ENCODE measurements at places on chromosomes 4 and X.

DNA sequence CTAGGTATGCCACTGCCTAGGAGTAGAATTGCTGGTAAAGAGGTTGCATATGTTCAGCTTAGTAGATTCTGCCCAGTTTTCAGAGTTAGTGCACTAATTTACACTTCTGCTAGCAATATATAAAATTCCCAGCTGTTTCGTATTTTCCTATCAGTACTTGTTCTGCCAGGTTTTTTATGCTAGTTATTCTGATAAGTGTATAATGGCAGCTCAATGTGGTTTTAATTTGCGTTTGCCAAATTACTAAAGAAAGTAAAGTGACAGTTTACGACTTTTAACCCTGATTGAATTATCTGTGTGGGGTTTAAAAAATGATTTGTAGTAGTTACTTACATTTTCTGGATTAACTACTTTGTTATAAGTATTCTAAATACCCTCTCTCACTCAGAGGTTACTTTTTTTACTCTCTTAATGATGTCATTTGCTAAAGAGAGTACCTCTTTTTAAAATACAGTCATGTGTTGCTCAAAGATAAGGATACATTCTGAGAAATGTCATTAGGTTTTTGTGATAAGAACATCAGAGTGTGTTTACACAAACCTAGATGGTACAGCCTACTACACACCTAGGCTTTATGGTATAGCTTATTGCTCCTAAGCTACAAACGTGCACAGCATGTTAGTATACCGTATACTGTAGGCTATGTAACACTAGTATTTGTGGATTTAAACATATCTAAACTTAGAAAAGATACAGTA lies 363.2 kb downstream of the IL15 start:
- DNase-seq = no peak

DNA sequence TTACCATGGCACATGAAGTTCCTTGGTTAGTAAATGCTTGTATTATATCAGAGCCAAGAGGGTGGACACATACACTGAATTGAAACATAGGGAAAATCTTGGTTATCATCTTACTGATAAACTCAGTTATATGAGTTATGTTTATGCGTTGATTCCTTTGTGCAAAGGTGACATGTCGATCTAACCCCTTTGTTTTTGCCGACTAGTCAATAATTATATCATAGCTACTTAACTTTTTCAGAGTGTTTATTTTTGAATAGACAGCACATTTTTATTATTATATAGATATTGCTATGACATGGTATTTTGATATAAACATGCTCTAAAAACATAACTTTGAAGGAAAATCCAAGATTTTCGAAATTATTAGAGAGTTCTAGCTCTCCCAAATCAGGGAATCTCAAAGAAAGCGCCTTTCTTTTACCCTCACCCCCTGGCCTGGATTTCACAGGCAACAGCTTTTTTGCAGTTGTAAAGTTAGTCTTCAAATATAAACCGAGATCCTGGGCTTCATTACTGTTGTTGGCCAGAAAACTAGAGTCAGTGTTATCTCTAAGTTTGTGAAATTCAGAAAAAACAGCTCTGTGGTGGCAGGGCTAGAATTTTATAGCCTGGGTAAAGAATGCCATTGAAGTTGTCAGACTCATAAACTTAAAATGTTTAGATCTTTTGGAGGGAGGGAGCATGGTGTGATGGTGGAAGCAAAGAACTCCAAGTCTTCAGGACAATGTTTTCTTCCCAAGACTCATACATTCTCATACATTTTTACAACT lies 45.8 kb upstream of the PITX2 start:
- DNase-seq = no peak

DNA sequence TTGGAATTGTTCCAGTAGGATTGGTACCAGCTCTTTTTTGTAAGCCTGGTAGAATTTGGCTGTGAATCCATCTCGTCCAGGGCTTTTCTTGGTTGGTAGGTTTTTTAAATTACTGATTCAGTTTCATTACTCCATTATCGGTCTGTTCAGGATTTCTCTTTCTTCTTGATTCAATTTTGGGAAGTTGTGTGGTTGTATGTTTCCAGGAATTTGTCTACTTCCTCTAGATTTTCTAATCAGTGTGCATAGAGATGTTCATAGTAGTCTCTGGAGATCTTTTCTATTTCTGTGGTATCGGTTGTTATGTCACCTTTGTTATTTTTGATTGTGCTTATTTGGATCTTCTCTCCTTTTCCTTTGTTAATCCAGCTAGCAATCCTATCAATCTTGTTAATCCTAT lies 248.7 kb downstream of the ARHGAP10 start:
- DNase-seq = no peak

GRCh38 chr4:60581919-60582536 lies 618.1 kb upstream of the ADGRL3 start:
- no peak for DNase-seq

GRCh38 chr4:152500800-152501434 lies 35.0 kb downstream of the FBXW7 start:
- peak; percentile 69 for DNase-seq

DNA sequence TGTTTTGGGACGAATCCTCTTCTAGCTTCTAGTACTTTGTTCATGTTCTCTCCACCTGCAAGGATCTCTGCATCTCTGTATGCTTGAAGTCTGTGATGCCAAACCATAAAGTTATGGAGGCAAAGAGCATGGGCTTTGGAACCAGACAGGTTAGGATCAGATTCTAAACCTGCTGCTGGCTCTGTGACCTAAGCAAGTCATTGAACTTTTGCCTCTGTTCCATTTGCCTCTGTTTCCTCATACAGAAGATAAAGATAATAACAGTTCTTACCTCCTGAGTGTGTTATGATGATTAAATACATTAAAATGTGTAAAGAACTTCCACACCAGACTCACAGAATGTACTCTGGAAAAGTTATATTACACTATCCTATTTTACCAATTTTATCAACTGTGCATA lies 41.5 kb upstream of the RELL1 start:
- no peak for DNase-seq

DNA sequence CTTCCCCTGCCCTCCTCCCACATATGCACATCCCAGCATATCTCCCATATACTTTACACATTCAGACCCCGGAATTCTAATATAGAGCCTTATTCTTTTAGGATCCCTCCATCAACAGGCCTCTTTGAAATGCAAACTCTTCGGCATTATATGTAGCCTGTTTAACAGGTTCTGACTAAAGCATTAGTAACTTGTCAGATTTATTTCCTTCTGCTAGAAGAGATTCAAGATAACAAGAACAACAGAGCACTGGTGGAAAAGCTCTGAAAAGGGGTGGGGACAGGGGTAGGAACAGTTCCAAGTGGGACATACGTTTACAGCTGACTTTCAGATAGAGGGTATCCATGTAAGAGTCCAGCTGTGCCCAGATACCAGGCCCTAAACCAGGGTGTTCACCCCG lies 31.7 kb upstream of the PRPS1 start:
- DNase-seq = no peak

- no peak for DNase-seq
These were observed 46.5 kb upstream of the RAB9B start for GRCh38 chrX:103878466-103879122.

DNA sequence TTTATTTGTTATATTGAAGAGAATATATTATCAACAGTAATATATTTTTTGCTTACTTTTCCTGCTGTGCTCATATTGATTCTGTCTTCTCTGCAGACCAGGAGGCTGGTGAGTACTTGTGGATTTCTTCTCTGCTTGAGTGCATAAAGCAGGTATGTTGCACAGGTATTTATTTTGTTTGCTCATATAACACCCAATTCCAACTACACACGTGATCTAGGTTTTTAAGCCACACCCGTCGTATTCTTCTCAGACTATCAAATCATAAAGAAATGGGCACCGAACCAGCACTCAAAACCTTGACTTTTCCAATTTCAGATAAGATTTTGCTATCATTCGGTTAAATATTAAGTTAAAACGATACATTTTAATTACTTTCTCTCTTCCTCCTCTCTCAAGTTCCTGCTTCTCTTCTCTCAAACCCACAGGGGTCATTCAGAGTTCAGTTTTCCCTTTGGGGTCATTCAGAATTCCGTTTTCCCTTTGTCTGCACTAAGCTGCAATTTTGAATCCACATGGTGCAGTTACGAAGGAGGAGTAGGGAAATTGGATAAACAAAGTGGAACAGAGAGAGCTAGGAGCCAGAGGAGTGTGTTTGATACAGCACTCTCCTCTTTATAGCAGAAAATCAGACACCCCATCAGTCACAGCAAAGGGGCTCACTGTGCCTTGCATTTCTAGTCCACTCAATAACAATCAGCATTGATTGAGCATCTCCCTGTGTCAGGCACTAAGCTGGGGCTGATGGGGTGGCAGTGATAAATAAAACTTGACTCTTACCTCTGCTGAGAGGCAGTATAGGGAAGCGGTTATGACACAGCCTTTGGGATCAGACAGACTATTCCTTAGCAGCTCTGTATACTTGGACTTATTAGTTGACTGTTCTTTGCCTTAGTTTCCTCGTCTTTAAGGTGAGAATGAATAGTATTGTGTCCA lies at the start of gene ADH1C:
Gene ADH1C, minus strand, starts transcription at position 145 of the 936 bp plus-strand sequence. Its CDS starts 71 bp downstream, at position 74.
- no peak for DNase-seq

DNA sequence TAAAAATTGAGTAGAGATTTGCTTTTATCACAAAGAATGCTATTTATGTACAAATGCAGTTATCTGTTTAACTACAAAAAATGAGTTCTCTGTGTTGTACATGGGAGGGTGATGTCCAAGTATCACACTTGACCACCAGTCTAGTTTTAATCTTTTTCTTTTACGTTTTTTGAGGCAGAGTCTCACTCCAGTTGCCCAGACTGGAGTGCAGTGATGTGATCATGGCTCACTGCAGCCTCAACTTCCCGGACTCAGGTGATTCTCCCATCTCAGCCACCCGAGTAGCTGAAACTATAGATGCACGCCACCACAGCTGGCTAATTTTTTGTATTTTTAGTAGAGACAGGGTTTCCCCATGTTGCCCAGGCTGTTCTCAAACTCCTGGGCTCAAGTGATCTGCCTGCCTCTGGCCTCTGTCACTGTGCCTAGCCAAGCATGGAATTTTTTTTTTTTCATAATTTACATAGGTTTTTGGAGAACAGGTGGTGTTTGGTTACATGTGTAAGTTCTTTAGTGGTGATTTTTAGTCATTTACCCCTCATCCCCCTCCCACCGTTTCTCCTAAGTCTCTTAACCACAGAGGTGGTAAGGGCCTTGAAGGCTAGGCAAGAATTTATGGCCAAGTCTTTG lies 47.9 kb upstream of the RPA4 start:
- DNase-seq = no peak

DNA sequence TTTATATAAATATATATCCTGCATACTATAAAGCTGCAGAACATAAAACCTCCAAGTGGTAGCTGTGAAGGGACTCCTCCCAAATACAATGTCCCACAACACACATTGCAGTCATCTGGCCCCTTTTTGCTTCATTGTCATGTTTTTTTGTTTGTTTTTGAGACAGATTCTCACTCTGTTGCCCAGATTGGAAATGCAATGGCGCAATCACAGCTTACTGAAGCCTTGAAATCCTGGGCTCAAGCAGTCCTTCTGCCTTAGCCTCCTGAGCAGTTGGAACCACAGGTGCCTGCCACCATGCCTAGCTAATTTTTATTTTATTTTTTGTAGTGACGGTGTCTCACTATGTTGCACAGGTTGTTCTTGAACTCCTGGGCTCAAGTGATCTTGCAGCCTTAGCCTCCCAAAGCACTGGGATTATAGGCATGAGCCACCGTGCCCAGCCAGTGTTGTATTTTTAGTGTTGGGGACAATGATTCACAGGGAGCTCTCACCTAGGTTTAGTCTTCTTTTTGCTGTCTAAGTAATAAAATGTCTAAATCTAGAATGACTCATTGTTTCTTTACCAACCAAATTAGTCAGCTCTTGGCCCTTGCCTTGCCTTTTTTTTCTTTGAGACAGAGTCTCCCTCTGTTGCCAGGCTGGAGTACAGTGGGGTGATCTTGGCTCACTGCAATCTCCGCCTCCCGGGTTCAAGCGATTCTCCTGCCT lies 24.0 kb upstream of the XIAP start:
- DNase-seq = no peak

DNA sequence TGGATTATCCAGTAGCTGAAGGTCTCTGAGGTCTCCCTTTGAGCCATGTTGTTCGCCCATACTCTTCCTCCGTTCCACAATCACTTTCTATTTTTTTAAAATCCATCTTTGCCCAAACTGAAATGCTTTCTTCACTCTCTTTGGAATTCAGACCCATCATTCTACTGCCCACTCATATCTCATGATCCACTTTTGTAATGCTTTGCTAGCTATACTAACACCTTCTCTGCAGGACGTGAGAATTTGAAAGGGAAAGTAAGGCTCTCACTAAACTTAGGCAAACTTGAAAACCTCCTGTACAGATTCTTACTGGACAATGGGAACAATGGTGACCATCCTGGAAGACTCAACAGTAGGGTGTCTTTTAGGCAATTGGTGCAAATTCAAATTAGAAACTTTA lies 8.8 kb upstream of the RTL8A start:
- no peak for DNase-seq

DNA sequence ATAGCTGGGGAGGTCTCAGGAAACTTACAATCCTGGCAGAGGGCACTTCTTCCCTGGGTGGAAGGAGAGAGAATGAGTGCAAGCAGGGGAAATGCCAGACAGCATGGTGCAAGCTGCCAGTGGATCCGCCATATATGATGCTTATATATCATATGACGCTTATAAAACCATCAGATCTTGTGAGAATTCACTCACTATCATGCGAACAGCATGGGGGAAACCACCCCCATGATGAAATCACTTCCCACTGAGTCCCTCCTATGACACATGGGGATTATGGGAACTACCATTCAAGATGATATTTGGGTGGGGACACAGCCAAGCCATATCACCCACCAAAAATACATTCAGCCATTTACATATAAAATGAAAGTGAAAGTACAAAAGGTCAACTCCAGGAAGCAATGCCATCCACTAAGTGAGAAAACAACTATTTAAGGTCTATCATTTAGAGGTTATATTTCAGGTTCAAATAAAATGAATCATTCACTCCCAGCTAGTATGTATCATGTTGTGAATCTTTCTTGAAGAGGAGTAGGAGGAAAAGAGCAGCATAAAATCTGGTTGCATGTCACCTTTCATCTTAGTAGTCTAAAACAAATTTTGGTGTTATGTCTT lies 20.3 kb upstream of the DYNLT3 start:
- no peak for DNase-seq

- DNase-seq = no peak
These were observed 58.4 kb upstream of the TET2 start for GRCh38 chr4:105088110-105088879.

GRCh38 chr4:122882857-122883735 lies 39.3 kb downstream of the NUDT6 start:
- DNase-seq = no peak

DNA sequence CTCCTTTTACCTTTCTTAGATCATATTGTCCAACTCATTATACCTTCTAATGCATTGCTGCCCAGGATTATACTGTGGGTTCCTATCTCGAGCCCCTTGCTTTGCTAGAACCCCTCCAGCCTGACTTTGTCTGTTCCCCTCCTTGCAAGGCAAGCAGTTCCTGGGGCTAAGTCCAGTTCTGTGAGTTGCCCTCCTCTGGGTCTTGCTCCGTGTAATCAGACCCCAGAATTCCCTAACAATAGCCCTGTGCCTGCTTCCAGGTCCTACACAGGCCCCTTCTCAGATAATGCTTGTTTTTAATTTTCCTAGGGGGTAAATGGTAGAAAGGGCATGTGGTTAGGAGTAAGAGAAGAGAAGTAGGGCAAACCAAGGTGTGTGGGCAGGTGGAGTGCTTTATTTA lies 145.9 kb downstream of the FSTL5 start:
- no peak for DNase-seq
